ENCODE measurements at places on chromosomes 11 and 22.

DNA sequence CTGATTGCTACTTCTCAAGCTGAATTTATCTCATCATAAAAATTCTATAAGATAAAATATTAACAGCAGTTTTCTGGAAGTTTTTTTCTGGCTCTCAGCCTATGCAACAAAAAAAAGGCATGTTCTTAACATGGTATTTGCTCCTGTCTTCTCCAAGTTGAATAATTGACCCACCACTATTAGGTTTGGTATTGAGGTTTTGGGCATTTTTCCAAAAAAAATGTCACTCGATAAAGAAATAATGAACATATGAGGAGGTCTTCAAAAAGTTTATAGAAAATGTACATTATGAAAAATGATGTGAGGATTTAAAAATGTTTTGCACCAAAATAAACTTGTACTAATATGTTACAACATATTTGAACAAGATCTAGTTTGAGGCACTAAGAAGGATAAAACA, 808.6 kb upstream of the RAG2 start:
- DNase-seq: no peak

GRCh38 chr11:108569896-108570295, 23.7 kb downstream of the EXPH5 start:
- DNase-seq: no peak

DNA sequence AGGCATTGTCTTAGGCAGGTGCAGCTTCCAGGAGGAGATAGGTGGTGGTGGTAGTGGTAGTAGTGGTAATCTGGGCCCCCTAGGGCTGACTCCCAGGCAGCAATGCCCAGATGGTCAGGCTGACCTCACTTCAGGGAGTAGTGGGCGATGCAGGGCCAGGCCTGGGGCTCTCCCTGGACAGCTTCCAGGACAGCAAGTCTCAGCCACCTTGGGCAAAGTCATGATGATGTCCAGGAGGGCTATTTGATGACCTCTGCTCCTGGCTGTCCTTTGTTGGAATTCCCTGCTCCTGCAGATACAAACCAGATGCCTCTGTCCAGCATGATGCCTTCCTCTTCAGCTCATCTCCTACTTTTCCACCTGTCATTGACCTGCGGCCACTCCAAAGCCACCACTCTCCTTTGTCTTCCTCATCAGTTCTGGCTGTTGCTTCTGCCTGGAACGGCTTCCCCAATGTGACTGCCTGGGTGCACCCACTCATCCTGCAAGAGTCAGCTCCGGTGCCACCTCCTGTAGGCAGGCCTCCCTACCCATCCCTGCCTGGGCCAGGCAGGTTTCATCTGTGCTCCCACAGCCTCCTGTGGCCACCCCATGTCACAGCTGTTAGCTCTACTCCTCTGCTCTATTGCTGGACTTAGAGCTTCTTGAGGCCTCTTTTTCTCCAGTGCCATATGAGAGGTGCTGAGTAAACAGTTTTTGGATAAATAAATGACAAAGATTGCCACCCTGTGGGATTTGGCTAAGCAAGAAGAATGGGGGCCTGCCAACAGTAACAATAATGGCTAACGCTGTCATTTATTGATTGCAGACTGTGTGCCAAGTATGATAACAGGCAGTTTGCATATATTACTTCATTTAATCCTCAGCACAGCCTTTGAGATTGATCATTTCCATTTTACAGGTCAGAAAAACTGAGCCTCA, 172.9 kb upstream of the NECTIN1 start:
- no peak for DNase-seq

DNA sequence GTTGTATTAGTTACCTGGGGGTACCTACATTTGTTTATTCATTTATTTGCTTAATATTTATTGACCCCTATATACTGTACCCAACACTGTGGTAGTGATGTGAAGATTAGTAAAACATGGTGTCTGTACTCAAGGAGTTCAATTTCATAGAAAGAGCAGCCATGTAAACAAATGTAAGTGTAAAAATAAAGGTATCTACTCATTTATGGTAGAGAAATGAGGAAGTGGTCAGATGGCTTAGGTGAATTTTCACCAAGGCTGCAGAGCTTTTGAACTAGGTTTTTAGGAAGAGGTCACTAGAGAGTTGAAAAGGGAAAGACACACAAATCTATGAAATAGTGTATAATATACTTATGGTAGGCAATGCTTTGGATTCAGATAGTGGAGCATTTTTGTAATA, 11.1 kb downstream of the CTR9 start:
- no peak for DNase-seq

DNA sequence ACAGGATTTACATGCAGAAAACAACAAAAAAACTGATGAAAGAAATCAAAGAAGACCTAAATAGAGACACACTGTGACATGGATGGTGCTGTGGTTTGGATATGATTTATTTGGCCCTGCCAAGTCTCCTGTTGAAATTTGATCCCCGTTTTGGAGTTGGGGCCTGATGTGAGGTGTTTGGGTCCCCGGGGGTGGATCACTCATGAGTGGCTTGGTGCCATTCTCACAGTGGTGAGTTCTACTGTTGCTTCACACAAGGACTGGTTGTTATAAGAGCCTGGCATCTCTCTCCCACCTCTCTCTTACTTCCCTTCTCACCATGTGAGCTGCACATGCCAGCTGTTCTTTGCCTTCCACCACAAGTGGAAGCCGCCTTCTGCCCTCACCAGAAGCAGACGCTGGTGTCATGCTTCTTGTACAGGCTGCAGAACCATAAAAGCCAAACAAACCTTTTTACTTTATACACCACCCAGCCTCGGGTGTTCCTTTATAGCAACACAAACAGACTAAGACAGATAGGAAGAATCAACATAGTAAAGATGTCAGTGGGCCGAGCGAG, 7.8 kb upstream of the RTL6 start:
- no peak for DNase-seq

DNA sequence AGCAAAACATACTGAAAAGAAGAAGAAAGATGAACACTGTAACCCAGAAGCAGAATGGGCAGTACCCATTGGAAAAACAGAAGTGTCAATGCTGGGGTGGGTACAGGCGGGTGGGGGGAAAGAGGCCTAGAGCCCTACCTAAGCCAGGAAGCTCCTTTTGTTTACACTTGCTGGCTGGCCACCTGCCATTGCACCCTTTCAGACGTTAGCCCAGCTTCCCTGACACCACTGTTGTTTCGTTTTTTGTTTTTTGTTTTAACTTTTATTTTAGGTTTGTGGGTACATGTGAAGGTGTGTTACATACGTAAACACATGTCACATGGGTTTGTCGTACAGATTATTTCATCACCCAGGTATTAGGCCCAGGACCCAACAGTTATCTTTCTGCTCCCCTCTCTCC, 55.4 kb downstream of the PLEKHA7 start:
- no peak for DNase-seq

GRCh38 chr11:67605231-67606011, 1.3 kb upstream of the NDUFV1 start:
- no peak for DNase-seq

DNA sequence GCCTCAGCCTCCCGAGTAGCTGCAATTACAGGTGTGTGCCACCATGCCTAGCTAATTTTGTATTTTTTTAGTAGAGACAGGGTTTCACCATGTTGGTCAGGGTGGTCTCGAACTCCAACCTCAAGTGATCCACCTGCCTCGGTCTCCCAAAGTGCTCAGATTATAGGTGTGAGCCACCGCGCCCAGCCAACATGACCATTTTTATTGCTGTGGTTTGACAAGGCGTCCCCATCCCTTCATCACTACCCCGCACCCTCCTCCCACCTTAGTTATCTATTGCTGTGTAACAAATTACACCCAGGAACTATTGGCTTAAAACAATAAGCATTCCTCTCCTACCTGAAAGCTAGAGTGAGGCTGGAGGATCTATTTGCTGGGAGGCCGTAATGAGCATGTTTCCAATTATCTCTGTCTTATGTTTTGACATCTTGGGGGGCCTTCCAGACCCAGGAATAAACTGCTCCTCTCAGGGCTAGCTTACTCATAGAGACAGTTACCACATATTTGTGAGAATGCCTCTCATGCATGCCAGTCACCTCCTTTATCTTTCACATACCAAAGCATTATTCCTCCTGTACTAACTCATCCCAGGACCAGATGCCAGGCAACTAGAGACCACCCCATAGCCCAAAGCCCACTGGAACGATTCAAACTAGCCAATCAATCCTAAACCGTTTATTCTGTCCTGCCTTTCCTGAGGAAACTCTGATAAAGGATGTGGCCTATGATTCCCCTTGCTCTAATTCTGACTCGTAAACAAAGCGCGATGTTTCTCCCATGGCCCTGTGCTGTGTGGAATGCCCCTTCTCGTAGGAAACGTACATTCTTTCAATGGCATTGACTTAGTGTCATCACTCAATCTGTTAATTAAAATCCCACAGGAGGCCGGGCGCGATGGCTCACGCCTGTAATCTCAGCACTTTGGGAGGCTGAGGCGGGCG, 19.4 kb downstream of the SNU13 start:
- no peak for DNase-seq

- no peak for DNase-seq
Measured at GRCh38 chr22:43094085-43094484, 4.9 kb upstream of the TTLL1 start.

- DNase-seq: no peak
Measured at GRCh38 chr22:26122920-26123468, 46.3 kb upstream of the SEZ6L start.

DNA sequence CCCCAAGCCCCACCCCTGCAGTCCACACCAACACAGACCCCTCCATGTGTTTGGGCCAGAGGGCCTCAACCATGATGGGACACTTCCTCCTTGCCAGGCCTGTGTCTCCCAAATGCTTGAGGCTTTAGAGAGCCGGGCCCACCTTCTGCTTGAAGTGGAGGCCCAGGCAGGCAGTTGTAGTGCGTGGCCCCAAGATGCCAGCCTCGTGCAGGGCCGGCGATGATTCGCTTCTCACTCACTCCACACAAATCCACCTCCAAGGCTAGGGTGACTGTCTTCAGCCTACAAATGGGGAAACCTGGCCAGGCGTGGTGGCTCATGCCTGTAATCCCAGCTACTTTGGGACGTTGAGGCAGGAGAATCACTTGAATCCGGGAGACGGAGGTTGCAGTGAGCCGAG, 5.7 kb downstream of the PRR5 start:
- no peak for DNase-seq

DNA sequence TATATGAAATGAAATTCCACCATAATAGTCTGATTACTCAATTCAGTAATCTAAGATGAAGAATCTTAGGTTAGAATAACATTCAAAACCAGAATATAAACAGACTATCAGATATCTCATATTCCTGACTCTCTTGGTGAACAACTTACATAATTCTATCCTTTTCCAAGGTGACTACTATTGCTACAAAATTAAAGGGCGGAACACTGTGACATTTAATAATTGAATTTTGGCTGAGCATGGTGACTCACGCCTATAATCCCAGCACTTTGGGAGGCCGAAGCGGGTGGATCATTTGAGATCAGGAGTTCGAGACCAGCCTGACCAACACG, 34.4 kb downstream of the RDX start:
- DNase-seq: no peak

GRCh38 chr11:119320776-119321524, 4.0 kb upstream of the MCAM start:
- peak; percentile 53 for DNase-seq

DNA sequence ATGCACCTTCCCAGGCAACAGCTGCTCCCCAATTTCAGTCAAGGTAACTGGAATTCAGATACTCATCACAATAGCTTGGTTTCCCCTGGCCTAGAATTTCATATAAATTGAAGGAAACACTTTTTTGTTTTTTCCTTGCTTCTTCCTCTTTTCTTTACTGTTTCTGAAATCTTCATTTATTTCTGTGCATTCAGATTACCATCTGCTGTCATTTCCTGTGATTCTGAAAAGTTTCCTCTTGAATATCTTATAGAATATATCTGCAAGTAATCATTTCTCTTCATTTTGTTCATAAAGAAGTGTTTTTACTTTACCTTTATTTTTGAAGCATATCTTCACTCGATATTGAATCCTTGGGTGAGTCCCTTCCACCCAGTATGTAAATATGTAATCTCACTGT, 85.3 kb downstream of the GAB4 start:
- no peak for DNase-seq

DNA sequence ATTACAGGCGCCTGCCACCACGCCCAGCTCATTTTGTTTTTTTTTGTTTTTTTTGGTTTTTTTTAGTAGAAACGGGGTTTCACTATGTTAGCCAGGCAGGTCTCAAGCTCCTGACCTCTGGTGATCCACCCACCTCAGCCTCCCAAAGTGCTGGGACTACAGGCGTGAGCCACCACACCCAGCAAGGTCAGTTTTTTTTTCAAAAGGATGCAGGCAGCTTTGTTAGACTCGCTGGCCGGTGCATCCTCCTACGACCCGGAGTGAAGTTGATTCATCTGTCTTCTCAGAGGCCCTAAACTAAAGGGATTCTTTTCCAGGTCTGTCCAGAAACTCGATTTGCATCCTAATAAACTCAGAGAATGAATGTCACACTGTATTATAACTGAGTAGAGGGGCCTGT, 182.3 kb downstream of the DBX1 start:
- DNase-seq: no peak

DNA sequence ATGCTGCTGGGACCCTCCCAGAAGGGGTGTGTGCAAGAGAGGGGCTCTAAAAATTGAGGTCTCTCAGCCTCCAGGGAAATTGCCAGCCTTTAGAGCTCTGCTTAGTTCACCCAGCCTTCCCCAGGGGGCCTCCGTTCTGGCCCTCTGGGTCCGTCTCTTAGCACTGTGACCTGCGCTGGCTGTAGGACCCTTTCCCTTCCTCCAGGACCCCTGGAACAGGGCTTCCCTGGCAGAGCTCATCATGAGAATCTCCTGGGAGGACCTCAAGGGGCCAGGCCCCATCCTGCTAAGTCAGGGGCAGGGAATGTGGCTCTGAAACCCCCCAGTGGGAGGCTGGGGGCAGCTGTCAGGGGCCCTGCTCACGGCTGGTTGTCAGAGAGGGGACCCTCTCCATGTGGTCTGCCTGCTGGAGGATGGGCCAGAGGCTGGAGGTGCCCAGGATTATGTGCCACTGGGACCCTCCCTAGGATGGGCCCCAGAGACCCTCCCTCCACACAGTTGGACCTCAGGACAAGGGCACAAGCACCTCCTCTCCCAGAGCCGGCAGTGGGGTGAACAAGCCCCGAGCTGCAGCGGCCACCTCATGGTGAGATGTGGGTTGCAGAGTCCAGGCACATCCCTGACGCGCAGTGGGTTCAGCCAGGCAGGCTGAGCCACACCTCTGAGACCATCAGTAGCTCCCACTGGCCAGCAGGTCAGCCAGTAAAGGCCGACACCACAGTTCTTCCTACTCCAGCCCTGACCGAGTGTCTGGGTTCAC, 27.1 kb upstream of the GAL start:
- DNase-seq: no peak
